ENCODE measurements at places on chromosomes 5 and 9. TPM values are rescaled to one million over a fixed set of nuclear protein-coding genes. Genes with fewer than 3 reads are reported as not detected.

PLPP7 gene
- 1.7 TPM for total RNA-seq

IFNA13 gene
- total RNA-seq, result 1.1 TPM

CDX1 gene
- not detected for total RNA-seq

CDH18 gene
- total RNA-seq, result not detected

PCAT7 gene
- 0.30 TPM for total RNA-seq

SPINK13 gene
- total RNA-seq, result not detected

WASHC1 gene
- 25.1 TPM for total RNA-seq

UNC5A gene
- 0.21 TPM for total RNA-seq

- H3K4me3 ChIP-seq, result no peak overlapping the region
- DNase-seq, result no peak
- no peaks in the 10 kb centered on the region for H3K27me3 ChIP-seq
- H3K4me1 ChIP-seq, result no peaks in the 10 kb centered on the region
- H3K36me3 ChIP-seq, result no peaks in the 10 kb centered on the region
Observed at GRCh38 chr5:130985776-130986175, 179.3 kb downstream of the HINT1 start.

DNA sequence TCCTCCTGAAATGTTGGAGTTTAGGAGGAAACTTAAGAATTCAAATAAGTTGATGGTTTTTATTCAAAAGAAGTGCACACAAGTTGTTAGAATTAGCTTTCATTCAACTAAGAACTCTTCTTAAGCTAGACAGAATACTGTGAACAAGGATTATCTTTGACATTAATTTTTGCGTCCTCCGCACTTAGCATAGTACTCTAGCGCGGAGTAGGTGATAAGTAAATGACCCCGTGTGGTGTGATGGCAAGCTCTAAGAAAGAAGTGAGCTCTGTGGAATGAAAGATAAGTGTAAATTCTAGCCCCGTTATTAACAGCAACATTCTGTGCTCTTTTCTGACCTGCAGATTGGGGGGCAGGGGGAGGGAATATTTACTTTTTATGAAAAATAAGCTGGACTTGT, 1.0 kb downstream of the BRIX1 start:
- peaks cover 51% of the 10 kb centered on the region for H3K36me3 ChIP-seq
- peak overlapping the region; percentile 99 for H3K4me3 ChIP-seq
- no peaks in the 10 kb centered on the region for H3K27me3 ChIP-seq
- no peak overlapping the region for H3K27ac ChIP-seq

DNA sequence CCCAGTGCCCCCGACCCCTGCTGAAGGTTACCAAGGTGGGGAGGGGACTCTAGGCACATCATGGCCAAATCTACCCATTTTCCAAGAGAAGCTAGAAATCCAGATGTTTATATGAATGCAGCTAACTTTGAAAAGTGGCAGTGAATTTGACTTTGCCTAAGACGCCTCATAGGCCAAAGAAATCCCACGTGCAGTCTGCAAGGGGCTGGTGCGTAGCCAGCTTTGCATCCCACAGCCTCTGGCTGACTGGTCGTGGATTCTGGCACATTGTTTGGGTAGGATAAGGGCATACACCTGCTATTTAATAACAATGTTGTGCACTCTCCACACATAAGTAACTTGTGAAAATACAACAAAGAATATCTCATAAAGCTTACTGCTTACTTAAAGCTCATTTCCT, 3.5 kb upstream of the GADD45G start:
- H3K4me3 ChIP-seq, result no peak overlapping the region
- peaks cover 26% of the 10 kb centered on the region for H3K4me1 ChIP-seq
- no peaks in the 10 kb centered on the region for H3K27me3 ChIP-seq
- H3K36me3 ChIP-seq, result no peaks in the 10 kb centered on the region
- H3K27ac ChIP-seq, result no peak overlapping the region
- DNase-seq, result no peak

DNA sequence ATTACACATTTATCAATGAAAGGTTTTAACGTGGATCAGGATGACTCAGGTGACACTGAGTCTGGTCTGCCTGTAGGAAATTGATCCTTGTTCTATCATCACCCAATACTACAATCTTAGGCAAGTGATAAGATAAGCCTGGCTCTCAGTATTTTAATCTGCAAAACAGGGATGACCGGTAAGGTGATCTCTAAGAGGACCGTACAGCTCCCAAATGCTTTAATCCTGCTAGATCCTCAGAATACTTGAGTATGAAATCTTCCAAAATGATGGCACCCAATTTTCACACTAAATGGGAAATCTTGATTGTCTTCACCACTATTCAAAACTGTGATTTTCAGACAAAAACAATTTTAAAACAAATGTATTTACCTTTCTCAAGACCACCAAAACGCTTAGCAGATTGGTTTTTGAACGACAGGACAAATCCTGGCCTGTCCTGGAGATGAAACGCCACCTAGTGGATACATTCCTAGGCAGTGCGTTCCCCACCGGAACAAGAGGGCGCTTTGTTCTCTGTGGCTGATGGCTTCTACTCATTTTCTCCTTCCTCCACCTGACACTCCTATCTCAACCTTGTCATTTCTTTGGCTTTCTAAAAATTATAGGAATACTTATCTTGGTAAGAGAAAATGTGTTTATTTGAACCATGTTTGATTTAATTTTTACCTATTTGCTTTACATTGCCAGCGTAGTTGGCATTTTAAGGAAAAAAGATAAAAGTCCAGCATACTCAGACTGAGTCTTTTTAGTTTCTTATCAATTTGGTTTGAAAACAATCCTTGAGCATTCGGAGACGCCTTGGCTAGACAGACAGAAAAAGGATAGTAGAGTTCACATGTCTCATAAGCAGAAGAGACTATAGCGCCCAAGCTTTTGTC, 41.2 kb upstream of the VCAN start:
- no peaks in the 10 kb centered on the region for H3K4me1 ChIP-seq
- H3K27me3 ChIP-seq, result no peaks in the 10 kb centered on the region
- no peaks in the 10 kb centered on the region for H3K36me3 ChIP-seq
- no peak overlapping the region for H3K27ac ChIP-seq
- peak; percentile 53 for DNase-seq
- no peak overlapping the region for H3K4me3 ChIP-seq

DNA sequence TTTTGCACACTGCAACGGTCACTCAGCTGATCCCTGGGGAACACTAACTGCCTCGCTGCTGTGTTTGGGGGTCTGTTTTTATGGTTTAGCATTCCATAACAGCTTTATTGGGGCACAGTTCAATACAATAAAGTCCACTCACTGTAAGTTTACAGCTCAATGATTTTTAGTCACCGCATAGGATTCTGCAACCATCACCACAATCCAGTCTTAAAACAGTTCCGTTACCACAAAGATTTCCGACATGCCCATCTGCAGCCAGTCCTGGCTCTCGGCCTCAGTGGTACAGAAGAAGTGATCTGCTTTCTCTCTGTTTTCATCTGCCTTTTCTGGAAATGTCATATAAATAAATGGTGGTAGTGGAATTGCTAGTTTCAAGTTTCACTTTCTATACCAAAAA, 23.6 kb downstream of the OR2V2 start:
- DNase-seq, result no peak
- H3K4me1 ChIP-seq, result peaks cover 25% of the 10 kb centered on the region
- no peak overlapping the region for H3K27ac ChIP-seq
- no peaks in the 10 kb centered on the region for H3K36me3 ChIP-seq

All from lower lobe of right lung (tissue), 2 donors.